ENCODE measurements at places on chromosomes 6 and 20.
A peak's percentile ranks its signal among the peaks of the same experiment; 100 is the strongest.

GRCh38 chr6:74973591-74973990, 232.3 kb downstream of the COL12A1 start:
- DNase-seq = no peak

- no peak for DNase-seq
Observed at GRCh38 chr6:31586008-31586407, at the start of gene LST1. Gene LST1 (plus strand): TSS chr6:31586277. CDS start chr6:31587300, 1,023 bp downstream.

DNA sequence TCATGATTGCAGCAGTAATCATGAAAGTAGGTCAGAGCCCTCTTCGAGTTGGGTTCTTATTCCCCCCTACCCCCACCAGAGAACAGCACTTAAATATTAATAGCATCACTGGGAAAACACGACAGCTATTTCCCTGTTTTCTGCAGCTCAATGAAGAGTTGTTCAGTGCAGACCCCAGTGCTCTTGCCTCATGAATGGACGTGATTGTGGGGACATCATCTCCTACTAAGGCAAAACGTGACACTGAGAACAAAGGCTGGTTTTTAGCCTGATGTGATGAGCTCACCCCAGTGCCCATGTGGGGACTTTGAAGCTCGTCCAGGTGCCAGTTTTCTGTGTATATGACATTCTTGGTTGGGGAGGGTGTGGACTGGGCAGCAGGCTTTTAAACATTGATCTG, 105.9 kb downstream of the SLC35F1 start:
- DNase-seq = no peak

- DNase-seq = no peak
Observed at GRCh38 chr20:6898928-6899327, 131.4 kb downstream of the BMP2 start.

DNA sequence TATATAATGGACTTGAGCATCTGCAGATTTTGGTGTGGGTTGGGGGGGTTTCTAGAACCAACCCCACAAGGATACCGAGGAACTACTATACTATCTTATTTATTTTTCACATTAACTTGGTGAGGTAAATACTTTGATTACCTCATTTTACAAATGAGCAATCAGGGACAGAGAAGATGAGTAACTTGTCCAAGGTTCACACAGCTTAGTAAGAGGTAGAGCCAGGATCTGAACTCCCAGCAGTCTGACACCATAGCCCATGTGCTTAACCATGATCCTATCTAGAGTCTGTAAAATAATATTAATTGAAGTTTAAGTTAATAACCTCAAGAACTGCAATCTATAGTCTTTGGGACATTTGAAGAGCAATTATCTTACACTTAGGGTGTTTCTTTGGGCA, 28.6 kb downstream of the DHX35 start:
- DNase-seq = no peak

GRCh38 chr6:106977246-106977645, 2.7 kb upstream of the CD24 start:
- DNase-seq = no peak

GRCh38 chr6:105402090-105402938, 568 bp downstream of the PREP start:
- peak; percentile 48 for DNase-seq

- no peak for DNase-seq
Observed at GRCh38 chr6:17042422-17043147, 59.3 kb upstream of the STMND1 start.

- DNase-seq = no peak
Observed at GRCh38 chr6:162019349-162019748, 708.2 kb downstream of the PRKN start.

- DNase-seq = no peak
Observed at GRCh38 chr6:108164815-108165706, 761 bp upstream of the NR2E1 start.

GRCh38 chr6:166950443-166950821, 5.9 kb downstream of the RNASET2 start:
- DNase-seq = no peak

DNA sequence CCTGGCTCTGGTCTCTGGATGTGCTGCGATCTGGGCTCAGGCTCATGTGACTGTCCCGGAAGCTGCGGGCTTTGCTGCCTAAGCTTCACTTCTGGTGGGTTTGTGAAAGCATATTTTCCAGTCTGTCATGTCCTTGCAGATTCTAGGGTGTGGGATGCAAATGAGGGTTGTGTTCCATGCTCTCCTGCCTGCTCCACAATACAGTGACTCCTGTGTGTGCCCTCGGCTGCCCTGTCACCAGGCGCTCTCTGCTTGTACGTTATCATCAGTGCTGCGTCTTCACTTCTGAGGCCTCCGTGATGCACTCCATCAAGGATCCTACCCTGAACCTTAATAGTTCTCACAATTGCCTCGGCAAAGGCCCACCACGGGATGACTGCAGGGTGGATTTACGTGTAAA, 84.2 kb downstream of the TTLL2 start:
- no peak for DNase-seq

DNA sequence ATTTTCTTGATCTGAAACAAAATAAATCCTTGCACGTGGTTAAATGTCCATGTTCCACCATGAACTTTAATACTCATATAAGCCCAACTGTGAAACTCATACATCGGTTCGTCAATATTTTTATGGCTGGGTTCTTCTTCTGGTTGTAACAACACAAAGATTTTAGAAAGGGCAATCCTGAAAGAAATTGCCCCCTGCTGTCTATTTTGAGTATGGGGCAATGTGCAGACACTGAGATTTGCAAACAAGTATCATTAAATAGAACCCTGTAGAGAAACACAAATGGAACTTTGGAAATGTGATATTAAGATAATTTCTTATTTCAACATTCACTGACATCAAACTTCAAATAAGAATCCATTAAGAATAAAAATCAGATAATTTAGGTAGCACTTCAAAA, 80.2 kb upstream of the PHACTR1 start:
- DNase-seq = no peak

GRCh38 chr6:93177918-93178317, 241.4 kb downstream of the EPHA7 start:
- DNase-seq = no peak

- DNase-seq = no peak
Observed at GRCh38 chr6:16496991-16497801, 258.8 kb downstream of the GMPR start.

DNA sequence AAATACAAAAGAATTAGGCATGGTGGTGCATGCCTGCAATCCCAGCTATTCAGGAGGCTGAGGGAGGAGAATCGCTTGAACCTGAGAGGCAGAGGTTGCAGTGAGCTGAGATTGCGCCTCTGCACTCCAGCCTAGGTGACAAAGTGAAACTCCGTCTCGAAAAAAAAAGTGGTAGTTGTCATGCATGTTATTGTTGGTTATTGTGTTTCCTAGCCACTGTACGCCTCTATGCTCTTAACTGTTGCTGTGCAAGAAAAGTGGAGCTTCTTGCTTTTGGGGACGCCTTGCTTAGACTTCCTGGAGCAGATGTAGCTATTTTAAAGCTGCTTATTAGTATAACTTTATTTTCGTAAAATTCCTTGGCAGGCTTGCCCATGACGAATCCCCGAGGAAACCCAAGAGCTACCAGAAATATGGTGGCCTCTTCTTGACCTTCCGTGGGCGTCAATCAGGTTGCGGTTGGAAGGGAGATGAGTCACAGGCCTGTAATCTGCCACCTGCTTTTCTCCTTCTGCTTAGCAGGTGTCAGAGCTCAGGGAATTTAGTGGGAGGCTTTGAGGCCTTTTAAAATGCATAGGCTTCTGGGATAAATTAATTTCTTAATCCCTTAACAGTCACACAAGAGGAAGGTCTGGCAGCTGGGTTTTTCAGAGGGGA, 17.3 kb downstream of the GABRR2 start:
- DNase-seq = peak; percentile 54

DNA sequence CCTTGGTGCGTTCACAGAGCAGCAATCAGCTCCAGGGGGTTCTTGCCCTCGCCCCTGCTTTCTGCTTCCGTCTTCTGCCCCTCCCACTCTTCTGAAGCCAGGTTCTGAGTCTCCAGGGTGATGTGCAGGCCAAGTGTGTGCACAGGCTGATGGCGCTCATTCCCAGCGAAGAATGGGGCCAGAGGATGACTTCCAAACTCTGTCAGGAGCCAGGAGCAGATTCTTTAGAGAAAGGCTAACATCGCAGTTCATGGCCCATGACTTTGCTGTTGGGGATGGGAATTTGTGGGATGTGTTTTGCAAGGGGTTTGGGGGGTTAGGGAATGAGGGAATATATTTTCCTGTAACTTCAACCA, 56.1 kb upstream of the CCN6 start:
- no peak for DNase-seq
